ENCODE measurements at places on chromosomes 12 and 14.

DNA sequence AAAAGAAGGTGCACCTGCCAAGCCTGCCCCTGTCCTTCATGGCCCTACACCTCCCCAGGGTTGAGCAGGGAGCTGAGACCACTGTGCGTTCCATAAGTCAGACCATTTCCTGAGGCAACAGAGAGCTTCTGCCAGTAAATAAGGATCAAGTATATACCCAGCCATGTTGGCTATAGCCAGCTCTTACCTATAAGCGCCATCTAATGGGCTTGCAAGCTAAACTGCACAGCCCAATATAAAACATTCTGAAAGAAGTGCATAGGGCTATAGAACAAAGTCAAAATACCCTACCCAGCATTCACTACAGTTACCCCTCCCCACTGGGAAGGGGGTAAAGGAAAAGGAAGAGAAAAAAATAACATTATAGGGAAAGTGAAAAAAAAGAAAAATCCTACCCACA, 59.3 kb upstream of the SCAF11 start:
- no peak for DNase-seq

- DNase-seq: peak; percentile 75
Observed at GRCh38 chr12:10212739-10213131, at the start of gene GABARAPL1. GABARAPL1 (plus strand) TSS chr12:10212877; CDS start chr12:10213130, 253 bp downstream.

GRCh38 chr14:56271970-56272369, 153.8 kb downstream of the PELI2 start:
- DNase-seq: no peak

DNA sequence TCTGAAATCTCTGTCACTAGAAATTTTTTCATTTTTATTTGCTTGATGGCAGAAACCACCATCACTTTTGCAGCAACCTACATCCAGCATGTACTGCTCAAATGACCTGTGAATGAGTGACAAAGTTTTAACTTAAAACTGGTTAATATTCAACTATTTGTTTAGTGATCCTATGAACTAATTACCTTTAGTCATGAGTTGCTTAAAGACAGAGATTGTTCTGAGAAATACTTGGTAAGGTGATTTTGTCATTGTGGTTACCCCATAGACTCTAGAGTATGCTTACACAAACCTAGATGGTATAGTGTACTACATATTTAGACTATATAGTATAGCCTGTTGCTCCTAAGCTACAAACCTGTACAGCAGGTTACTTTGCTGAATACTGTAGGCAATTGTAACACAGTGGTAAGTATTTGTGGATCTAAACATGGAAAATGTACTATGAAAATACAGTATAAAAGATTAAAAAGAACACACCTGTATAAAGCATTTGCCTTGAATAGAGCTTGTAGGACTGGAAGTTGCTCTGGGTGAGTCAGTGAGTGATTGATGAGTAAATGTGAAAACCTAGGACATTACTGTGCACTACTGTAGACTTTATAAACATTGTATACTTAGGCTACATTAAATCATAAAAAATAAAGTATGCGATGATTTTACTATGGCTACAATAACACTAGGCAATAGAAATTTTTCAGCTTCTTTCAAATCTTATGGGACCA, 256.6 kb upstream of the PPFIA2 start:
- DNase-seq: no peak

DNA sequence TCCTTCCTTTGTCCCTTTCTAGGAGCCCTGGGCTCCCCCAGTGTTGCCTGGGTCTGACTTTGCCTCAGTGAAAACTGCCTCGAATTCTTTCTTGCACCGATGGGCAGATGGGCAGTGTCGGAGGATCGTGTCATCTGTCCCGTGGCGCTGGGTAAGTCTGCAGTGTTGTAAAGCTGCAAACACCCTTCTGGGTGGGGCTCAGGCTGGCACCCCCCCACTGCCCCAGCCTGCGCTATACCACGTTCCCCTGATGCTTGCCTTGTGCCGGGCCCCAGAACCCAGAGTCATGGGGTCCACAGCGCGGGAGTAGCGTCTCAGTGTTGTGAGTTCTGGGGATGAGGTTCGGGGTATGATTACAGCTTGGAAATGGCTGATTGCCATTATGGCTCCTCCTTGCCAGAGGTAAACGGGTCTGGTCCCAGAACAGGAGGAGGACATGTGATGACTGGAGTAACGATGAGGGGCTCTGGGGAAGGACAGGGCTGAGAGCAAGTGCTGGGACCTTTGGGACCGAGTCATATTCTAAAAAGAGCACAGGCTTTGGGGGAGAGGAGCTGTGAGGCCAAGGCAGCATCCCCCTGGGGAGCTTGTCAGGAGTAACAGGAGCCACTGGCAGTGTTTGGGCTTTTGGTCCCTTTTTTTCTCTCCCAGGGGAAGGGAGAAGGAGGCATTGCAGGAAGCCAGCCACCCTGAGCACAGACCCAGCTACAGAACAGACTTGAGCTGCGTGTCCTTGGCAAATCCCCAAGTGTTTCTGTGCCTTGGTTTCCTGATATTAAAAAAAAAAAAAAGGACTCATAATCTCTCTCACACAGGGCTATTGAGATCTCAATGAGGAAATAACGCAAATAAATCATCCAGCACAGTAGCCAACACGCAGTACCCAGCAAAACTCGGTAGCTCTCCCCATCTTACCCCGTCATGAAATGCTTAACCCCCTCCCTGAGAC, 4.3 kb downstream of the RTL1 start:
- no peak for DNase-seq

DNA sequence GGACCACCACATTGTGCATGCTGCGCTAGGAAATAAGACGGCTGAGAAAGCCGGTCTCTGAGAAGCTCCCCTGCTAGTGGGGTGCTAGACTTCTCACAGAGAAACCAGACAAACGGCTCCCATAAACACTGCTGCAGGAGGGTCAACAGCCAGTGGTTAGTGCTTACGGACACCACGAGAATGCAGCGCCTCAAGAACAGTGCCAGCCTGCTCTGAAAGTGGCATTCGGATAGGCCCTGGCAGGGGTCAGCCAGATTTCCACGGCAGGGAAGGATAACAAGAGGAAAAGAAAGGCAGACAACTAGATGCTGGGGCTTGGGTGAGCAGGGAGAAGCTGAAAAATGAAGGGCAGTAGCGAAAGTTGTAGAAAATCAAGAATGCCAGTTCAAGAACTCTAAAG, 26.4 kb downstream of the PPTC7 start:
- no peak for DNase-seq

- peak; percentile 49 for DNase-seq
Observed at GRCh38 chr12:112198120-112198733, 72.9 kb downstream of the TRAFD1 start.

DNA sequence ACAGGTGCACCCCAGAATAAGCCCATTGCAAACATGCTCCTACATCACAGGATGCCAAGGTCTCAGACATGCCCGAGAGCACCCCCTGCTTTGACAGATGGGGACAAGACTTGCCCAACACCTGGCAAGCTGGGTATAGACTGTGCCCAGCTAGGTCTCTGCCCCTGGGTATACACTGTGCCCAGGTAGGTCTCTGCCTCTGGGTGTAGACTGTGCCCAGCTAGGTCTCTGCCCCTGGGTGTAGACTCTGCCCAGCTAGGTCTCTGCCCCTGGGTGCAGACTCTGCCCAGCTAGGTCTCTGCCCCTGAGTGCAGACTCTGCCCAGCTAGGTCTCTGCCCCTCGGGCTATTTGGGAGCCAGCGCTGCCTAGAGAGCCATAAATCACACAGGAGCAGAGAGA, 85.9 kb downstream of the CCDC88C start:
- DNase-seq: no peak

DNA sequence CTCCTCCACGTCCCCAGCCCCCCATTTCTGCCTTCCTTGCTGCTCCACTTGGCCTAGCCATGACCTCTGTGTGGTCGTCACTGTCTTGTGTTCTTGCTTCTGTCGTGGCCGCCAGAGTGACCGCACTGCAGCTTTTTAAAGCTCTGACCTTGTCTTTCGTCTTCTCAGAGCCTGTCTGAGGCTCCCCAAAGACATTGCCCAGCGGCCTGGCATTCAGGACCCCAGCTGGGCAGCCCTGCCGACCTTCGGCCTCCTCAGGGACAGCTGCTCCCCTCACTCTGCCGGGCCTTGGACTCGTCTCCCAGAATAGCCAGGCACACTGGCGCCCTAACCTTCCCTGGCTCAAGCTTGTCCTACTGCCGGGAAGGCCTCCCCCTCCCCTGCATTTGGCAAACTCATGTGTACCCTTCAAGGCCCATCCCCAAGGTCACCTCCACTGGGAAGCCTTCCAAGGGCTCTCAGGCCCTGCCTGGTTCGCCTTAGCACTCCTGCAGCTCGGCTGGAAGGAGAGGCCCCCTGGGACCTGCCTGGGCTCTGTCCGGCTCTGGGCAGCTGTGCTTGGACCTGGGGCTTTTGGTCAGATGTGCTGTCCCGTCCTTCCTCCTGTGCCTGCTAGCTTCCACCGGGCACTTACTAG, 15.7 kb upstream of the DLK1 start:
- no peak for DNase-seq

DNA sequence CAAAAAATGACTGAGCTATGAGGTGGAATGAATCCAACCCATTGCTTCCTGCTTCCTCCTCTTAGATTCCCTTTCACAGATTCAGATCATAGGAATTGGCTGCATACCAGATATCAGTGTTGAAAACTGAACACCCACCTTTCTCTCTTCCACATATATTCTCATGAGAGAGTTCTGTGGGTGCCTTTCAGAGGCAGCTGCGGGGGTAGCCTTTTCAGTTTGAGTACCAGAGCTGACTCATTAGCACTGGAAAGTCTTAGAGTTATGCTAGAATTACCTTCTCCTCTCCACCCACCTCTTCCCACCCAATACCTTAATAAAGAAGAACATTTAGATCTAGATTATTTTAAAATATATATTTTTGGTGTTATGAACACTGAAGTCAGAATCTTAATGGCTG, 495.4 kb upstream of the SEL1L start:
- no peak for DNase-seq

GRCh38 chr12:39798429-39798828, 178.8 kb upstream of the ABCD2 start:
- DNase-seq: no peak

GRCh38 chr12:124410354-124411175, 115.7 kb downstream of the RFLNA start:
- no peak for DNase-seq

- DNase-seq: no peak
Observed at GRCh38 chr12:39574378-39574777, 45.2 kb downstream of the ABCD2 start.

- no peak for DNase-seq
Observed at GRCh38 chr12:32765906-32766305, 10.2 kb upstream of the YARS2 start.

DNA sequence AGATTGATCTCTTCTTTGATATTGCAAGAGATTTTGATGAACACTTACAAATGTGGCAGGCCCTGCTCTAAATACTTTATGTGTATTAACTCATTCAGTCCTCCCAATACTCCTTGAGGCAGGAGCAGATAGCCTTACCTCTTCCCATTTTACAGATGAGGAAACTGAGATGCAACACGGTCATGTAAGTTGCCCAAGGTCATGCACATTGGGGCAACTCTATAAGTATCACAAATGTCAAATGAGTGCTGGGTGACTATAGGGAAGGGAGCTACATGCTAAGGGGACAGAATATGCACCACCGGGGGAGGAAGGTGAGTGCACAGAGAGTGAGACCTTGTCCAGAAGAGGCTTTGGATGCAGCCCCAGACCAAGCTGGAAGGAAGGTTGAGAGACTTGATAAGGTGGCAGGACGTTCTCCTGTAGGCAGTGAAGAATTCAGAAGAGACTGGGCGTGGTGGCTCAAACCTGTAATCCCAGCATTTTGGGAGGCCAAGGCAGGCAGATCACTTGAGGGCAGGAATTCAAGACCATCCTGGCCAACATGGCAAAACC, 132.3 kb upstream of the PWP1 start:
- DNase-seq: no peak

DNA sequence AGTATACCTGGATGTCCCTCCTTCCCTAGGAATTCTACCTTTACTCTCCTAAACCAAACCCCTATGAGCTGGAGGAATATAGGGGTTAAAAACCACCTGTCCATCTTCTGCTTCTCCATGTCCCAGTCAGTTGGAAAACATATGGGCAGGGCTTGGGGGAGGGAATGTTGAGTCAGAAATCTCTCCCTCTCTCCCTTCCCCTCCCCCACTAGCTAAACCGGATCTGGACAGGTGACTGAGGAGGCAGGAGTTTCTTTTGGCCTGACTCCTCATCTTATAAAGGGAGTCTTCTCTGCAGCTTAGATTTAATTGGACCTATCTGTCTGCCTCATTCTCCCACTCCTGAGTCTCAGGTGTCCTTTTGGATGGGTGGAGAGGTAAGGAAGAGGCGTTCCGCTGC, 6.1 kb downstream of the ERBB3 start:
- DNase-seq: no peak

- DNase-seq: no peak
Observed at GRCh38 chr12:59665701-59666100, 69.9 kb downstream of the SLC16A7 start.

GRCh38 chr12:56084958-56085543, 5.1 kb downstream of the ERBB3 start:
- DNase-seq: no peak

- no peak for DNase-seq
Observed at GRCh38 chr12:90211017-90211416, 502.4 kb upstream of the ATP2B1 start.

- DNase-seq: no peak
Observed at GRCh38 chr12:92133795-92134637, 11.6 kb downstream of the BTG1 start.

- DNase-seq: no peak
Observed at GRCh38 chr14:104681689-104682074, 7.7 kb upstream of the INF2 start.

DNA sequence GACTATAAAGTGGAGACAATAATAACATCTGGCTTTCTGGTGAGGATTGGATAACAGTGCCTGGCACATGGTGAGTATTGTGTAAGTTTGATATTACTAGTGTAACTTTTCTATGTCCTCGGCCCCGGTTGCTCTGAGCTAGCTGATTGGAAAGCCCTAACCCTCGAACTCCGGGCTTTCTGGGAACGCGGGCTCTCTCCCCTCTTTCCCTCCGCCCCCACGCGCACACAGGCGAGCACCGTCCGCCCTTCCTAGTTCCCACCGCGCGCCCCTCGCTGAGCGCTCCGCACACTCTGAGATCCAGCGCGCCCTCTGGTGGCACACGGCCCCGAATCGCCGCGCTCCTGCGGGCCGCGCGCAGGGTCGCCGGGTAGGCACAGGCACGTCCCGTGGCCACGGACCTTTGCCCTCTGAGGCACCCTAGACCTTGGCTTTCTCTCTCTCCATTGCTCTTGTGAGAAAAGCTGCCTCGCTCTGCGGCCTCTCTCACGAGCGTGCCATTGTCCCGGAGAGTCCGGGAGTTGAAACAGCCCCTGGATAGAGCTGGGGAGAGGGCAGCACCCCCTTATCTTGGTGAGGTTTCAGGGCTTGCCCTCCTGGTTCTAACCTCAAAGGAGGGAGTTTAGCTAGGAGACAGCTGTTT, 23.2 kb upstream of the ESRRB start:
- peak; percentile 62 for DNase-seq
